ENCODE measurements at places on chromosomes 16 and 17.

DNA sequence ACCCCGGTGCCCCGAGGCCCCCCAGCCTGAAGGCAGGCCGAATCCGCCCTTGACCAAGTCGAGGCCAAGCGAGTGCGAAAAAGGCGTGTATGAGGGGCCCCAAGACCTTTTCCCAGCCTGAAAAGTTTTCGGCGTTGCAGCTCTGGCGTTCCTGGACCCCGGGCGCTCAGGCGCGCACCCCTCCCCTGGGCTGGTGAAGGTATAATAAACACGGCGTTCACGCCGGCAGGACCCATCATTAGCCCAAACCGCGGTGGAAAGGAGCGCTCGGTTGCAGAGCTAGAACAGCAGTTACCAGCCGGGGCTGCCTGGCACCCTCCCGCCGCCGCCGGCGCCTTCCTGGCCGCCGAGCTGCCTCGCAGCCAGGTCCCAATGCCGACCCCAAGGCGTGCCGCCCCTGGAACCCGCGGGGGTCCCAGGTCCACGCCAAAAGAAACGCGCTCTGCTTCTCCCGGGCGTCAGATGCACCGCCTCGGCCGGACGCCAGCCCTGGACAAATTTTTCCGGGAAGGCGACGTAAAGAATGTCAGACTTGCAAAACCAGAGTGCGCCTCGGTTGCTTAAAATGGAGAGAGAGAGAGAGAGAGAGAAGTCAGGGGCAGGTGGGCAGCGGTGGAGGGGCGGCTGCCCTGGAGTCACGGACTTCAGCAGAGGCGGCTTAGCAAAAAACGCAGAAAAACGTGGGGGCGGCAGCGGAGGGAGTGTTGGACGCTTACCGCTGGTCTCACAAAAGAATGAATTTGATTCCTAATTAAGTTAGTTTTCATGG lies 11.5 kb upstream of the FOXF1 start:
- peak; percentile 35 for DNase-seq

DNA sequence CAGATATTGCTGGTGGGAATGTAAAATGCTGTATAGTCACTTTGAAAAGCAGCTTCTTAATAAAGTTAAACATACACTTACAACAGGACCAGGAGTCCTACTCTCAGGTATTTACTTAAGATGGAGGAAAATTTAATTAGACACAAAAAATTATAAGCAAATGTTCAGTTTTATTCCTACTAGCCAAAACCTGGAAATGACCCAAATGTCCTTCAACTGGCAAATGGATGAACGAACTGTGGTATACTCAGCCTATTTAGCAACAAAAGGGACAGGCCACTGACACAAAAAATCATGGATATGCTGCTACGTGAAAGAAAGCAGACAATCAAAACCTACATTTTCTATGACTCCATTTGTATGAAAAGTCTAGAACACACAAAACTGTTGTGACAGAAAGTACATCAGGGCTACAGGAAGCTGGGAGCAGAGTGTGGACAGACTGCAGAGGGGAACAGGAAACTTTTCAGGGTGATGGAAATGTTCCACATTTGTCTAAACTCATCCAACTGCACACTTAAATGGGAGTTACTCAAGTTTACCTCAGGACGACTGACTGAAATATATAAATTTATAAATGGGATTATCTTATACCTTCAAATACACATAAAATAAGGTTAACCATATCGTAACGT lies 49.3 kb upstream of the MNT start:
- DNase-seq = no peak

DNA sequence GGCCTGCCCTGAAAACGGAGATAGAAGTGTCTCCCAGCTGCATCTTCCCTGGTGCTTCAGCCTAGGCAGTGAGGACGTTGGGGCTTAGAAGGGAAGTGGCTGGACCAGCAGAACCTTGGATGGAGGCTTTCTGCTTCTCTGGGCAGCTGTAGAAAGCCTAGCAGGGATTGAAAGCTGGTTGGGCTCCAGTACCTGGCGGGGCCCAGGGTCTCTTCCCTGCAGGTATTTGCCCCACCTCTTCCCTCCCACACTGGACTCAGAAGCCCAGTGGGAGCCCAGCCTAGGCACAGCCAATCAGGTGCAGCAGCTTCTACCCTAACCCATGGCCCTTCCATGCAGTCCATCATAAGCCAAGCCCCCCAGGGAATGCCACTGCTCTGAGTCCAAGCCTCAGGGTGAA lies 190.3 kb upstream of the IRX6 start:
- DNase-seq = no peak

GRCh38 chr16:2003827-2004641 lies 5.6 kb downstream of the ZNF598 start:
- peak; percentile 79 for DNase-seq

DNA sequence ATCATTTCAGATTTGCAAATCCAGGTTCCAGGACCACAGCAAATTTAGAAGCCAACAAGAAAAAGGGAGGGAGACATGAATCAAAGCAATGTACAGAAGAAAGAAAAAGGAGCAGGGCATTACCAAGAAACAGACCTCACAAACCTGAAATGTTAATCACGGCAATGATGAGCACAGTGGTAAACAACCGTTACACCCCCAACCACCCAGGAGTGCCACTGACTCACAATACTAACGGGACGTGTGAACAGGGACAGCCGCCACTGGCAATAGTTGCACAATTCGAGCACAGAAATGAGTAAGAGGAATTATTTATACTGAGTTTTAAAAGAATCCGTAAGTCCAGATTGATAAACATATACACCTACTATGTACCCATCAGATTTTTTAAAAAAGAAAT lies 13.8 kb downstream of the USP22 start:
- DNase-seq = peak; percentile 72

DNA sequence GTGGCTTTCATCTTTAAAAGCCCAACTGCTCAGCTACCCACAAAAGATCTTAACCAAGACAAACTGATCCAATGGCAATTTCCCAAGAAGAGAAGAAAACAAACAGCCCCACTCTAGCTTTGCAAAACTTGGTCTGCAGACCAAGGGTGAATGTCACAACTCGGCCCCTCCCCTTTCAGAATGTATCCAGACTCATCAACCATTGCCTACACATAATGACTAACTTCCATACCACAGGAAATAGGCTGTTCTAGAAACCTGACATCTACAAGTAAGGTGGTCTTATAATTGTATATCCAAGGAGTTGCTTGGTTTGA lies 16.0 kb downstream of the DCUN1D3 start:
- DNase-seq = peak; percentile 74

DNA sequence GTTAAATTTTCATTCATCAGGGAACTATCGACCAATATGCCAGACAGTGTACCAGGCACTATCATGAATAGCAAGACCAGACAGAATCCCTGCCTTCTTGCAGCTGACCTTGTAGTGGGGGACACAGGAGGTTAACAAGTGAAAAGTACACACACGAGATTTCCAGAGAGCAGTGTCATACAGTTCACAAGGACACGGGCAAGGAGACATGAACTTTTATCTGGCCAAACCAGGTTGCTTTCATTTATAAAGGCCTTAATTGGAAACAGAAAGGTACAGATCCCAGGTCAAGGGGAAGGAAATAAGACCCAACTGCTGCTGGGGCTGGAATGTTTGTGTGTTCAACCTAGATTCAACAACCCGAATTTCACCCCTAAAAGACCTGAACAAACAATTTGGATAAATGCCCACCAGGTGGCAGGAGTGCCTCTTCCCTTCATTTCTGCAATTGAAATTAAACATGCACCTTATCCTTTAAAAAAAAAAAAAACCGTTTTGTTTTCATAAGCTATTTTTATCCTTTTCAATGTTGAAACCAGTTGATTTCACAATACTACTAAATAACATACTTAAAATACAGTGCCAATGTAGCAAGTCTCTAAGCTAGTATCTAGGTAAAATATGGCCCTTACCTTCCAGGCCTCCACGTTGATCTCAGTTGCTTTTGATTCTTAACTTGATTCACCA lies 65.9 kb downstream of the EMP2 start:
- DNase-seq = peak; percentile 53

DNA sequence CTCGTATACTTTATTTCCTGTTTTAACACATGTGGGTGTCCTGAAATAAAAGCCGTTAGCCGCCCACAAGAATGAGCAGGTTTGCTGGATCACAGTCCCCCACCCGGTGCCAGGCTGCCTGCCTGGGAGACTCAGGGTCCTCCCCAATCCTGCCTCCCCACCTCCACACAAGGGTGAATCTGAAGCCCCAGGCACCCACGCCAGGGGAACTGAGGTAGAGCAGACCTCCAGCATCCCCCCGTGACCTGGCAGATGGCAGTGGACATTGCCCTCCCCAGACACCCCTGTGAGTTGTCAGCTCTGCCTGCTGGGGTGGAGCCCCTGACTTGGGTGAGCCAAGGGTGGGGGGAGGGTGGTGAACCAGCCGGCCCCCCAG lies 114.8 kb downstream of the METRNL start:
- no peak for DNase-seq

GRCh38 chr17:50257676-50258224 lies 16.5 kb upstream of the TMEM92 start:
- DNase-seq = no peak

DNA sequence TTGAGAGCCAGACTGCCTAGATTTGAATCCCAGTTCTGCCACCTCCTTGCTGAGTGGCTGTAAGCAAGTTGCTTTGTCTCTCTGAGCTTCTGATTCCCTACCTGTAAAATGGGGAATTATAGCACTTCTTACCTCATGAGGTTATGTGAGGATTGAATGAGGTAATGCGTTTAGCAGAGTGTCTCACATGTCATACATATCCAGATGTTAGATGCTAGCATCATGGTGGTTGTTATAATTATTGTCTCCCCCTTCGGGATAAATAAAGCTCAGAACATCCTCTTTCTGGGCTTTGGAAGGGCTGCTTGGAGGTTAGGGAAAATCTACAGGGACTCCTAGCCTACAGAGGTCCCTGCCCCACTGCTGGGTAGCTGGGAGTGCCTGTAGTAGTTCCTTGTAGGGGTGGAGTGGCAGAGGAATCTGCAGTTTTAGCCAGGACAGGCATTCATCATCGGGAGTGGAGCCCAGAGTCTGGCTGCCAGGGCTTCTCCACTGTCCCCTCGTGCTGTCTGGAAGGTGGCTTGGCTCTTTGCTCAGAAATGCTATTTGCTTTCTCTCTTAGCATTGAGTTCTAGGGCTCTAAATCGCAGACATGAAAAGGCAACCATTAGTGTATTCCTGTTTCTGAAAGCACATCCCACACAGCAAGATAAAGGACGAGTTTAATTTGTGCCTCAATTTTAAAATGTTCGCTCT lies 137.9 kb upstream of the CACNG3 start:
- no peak for DNase-seq

- no peak for DNase-seq
Measured at GRCh38 chr17:1109606-1110540, 69.9 kb downstream of the ABR start.
